ENCODE measurements at places on chromosomes 4 and X.

- no peak for DNase-seq
These were observed 179.5 kb upstream of the SPIN4 start for GRCh38 chrX:63530654-63531053.

- no peak for DNase-seq
These were observed 38.1 kb downstream of the SEPTIN11 start for GRCh38 chr4:76987685-76988084.

DNA sequence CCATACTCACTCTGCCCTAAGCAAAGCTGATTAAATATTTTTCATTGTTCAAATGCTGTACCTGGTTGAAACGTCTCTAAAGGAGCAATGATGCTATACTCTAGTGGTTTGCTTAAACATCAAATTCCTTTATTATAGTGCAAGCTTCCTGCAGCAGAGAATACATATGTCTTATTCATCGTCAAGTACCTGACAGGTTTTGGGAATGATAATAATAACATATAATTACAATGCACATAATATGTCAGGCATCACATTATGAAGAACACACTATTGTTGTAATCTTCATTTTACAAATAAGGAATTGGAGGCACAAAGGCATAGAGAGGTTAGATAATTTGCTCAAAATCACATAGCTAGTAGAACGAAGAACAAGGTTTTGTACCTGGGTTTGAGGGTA is 151.6 kb downstream of the GRIA2 start:
- DNase-seq = no peak

- no peak for DNase-seq
These were observed 100.9 kb downstream of the FHDC1 start for GRCh38 chr4:153036931-153037482.

Measured in activated T-helper 9 cell treated with anti-CD3 and anti-CD28 coated beads, Interleukin-2, amount 50 U/mL, for 16 hours (primary cell).